ENCODE measurements at places on chromosomes 11 and 22. TPM values are rescaled to one million over a fixed set of nuclear protein-coding genes. Genes with fewer than 3 reads are reported as not detected.

IGSF9B gene
- total RNA-seq: 73.6 TPM

GLYATL2 gene
- total RNA-seq: not detected

C22orf15 gene
- 0.29 TPM for total RNA-seq

TAF10 gene
- total RNA-seq: 155 TPM

ASRGL1 gene
- total RNA-seq: 5.7 TPM

C11orf91 gene
- total RNA-seq: not detected

TSSK2 gene
- not detected for total RNA-seq

SLC25A45 gene
- total RNA-seq: 15.3 TPM

C11orf87 gene
- total RNA-seq: not detected

SPI1 gene
- total RNA-seq: not detected

SCN3B gene
- not detected for total RNA-seq

APOC3 gene
- total RNA-seq: not detected

P2RX3 gene
- not detected for total RNA-seq

GP1BB gene
- total RNA-seq: not detected

TMEM134 gene
- 61.4 TPM for total RNA-seq

RGL4 gene
- 11.7 TPM for total RNA-seq

PGA4 gene
- not detected for total RNA-seq

PKDREJ gene
- not detected for total RNA-seq

MRE11 gene
- total RNA-seq: 45.9 TPM

PTGDR2 gene
- total RNA-seq: 0.10 TPM

CCDC87 gene
- total RNA-seq: 0.29 TPM

TBCEL gene
- 12.5 TPM for total RNA-seq

ADM gene
- total RNA-seq: 2.0 TPM

PKNOX2 gene
- total RNA-seq: not detected

ST3GAL4 gene
- total RNA-seq: 14.1 TPM

SCGB1A1 gene
- not detected for total RNA-seq

CARNS1 gene
- total RNA-seq: 0.62 TPM

TEX54 gene
- total RNA-seq: 1.3 TPM

POU2AF3 gene
- total RNA-seq: 0.39 TPM

POU2AF1 gene
- total RNA-seq: 81.0 TPM

SLC22A9 gene
- total RNA-seq: not detected

DGCR8 gene
- total RNA-seq: 79.3 TPM

RBM14 gene
- 200 TPM for total RNA-seq

KCTD21 gene
- total RNA-seq: 12.0 TPM

ACAT1 gene
- 56.8 TPM for total RNA-seq

KRTAP5-7 gene
- total RNA-seq: not detected

TSSC4 gene
- total RNA-seq: 76.4 TPM

SERPING1 gene
- total RNA-seq: not detected

GPHA2 gene
- not detected for total RNA-seq

TRIM49C gene
- total RNA-seq: not detected

C22orf42 gene
- not detected for total RNA-seq

MFRP gene
- total RNA-seq: not detected

MRPL48 gene
- total RNA-seq: 55.0 TPM

LDLRAD3 gene
- 0.76 TPM for total RNA-seq

RAB3IL1 gene
- total RNA-seq: 0.24 TPM

TSGA10IP gene
- total RNA-seq: not detected

BAIAP2L2 gene
- total RNA-seq: 0.32 TPM

GALNT18 gene
- total RNA-seq: 5.7 TPM

ADORA2A gene
- total RNA-seq: 27.7 TPM

IRAG1 gene
- total RNA-seq: not detected

JAML gene
- 264 TPM for total RNA-seq
